ENCODE measurements at places on chromosomes 3 and 15. TPM values are rescaled to one million over a fixed set of nuclear protein-coding genes. Genes with fewer than 3 reads are reported as not detected.
A peak's percentile ranks its signal among the peaks of the same experiment; 100 is the strongest.

The SMCO1 gene
- total RNA-seq = not detected

The KLHL40 gene
- total RNA-seq = 0.71 TPM

The PRR20G gene
- total RNA-seq = not detected

GRCh38 chr15:26453914-26454313, 319.0 kb downstream of the GABRB3 start:
- DNase-seq = peak; percentile 44

- DNase-seq = no peak
Measured at GRCh38 chr3:67389176-67389575, 265.2 kb downstream of the SUCLG2 start.

GRCh38 chr3:41362638-41363559, 163.6 kb downstream of the CTNNB1 start:
- no peak for DNase-seq

DNA sequence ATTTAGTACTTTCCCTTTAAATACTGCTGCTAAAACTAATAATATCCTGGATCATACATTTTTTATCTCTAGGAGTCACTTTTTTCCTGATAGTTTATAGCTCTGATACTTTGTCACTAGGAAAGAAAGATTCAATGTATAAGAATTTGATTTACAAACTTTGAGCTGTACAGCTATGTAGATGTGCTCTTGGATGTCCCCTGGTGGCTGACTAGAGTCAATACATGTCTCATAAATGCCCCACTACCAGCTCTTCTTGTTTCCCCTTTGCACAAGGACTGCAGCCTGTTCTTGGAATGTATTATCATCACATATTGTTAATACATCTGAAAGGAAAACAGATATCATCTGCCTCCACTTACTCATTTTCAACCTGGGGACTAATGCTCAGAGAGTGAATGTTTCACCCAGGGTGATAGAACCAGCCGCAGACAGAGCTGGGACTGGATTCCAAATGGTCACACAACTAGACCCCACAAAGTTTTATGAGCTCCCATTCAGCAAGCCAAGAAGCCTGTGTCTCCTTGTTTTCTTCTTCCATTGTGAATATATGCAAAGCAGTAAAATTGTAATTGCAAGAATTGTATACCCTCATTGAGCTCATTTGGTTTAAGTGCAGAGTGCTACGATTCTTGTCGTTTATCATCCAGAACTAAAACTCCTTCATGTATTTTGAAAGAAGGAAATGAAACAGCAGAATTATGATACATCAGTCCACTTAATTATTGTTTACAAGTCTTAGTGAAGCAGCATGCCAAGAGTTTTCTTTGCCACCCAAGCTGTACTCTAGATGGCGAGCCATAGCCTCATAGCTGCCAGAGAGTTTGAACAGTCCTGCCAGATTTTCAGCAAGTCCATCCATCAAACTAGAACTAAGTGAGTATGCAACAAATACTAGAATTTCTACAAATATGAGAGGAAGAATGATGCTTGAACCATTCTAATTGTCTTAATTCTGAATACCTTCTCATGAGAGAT, 261.6 kb upstream of the LMCD1 start:
- DNase-seq = peak; percentile 38

- no peak for DNase-seq
Measured at GRCh38 chr3:131283862-131284261, 97.7 kb upstream of the NUDT16 start.
